CD8-positive, alpha-beta T cell (primary cell): ENCODE measurements at places on chromosomes 5 and 9.

DNA sequence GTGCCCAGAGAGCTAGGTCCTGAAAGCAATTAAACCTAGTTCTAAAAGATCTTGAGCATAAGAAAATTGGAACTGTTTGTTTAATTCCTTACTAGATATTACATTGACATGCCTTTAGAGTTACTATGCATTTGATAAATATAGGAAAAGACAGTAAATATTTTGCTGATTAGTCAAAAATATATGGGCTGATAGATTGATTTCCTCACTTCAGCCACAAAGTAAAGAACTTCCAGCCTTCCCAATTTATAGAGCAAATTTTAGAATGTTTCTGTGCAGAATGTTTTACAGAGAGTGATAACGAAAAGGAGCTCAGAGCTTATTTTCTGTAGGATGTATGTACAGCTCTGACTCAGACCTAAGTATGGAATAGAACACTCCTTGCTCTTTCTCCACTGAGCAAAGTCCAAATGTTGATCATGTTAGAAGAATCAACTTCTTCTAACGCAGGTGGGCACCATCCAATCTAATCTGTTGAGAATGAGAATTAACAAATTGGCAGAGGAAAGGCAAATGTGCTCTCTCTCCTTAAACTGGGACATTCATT is 72.9 kb upstream of the PAM start:
- DNase-seq, result no peak

- DNase-seq, result no peak
Measured at GRCh38 chr5:88887342-88887741, 4.4 kb upstream of the MEF2C start.

DNA sequence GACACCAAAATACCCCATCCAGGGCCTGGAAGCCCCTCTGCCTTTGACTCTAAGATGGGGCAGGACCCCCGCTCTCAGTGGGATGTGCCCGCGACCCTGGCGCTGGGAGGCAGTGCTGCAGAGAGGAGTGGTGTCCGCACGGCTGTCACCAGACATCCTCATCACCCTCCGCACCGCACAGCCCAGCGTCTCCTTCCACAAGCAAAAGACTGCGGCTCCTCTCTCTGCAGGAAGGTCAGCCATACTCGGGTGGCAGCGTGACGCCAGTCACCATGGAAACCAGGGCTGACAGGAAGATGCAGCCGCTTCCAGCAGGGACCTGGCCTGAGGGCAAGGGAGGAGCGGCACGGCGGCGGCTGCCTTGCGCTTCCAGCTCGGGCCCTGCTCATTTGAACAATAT is 17.1 kb upstream of the SLC6A3 start:
- DNase-seq, result no peak

GRCh38 chr9:7186175-7186574 is 428.4 kb downstream of the KDM4C start:
- no peak for DNase-seq

- DNase-seq, result no peak
Measured at GRCh38 chr9:131856105-131856504, 116.2 kb upstream of the RAPGEF1 start.

DNA sequence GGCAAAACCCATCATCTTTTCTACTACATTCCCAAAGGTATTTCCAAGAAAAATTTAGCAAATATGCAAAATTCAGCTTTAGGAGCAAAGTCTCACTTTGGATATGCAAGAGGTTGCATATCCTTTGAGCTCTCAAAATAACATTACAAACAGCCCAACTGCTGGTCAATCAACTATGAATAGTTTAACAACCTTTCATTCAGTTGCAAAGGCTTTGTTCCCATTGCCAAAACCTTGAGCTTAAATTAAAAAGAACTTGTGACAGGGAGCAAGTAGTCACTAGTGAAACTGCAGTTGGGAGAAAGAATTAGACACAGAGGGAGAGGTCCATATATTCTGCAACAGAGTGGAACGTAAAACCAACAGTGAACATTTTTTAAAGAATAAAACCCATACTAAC is 8.8 kb downstream of the ZNF608 start:
- no peak for DNase-seq

DNA sequence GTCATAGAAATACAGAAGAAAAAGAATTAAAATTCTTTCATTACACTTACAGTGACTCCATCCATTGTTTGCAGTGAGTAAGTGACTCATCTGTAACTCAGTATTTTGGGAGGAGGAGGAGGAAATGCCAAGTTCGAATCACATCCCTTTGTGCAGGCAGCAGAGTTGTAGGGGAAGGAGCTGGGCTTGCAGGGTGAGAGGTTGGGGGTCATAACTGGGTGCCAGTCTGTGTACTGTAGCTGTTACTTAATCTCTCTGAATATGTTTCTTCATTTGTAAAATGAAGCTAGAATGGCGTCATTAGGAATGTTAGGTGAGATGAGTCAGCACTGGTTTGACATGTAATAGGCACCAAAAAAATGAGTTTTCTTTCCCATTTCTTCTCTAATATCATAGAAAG is 235.7 kb upstream of the ADAMTSL1 start:
- no peak for DNase-seq

DNA sequence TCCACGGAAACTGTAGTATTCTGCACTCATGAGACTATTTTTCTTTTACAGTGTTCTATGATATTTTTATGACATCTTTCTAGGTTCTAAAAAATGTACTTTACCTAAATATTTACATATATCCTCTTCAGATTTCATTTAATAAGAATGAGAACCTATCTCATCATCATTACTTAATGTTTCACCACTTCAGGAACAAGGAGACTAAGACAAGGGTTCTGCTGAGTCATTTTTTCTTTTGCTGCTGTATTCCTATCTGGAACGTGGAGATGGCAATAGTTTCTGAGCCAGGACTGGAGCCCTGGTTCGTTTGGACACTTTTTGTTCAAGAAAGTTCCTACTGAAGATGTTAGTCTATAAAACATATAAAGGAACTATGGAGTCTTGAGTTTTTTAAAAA is 258.2 kb upstream of the MAP3K1 start:
- DNase-seq, result no peak

GRCh38 chr5:178180141-178180863 is 6.9 kb downstream of the GMCL2 start:
- DNase-seq, result no peak

DNA sequence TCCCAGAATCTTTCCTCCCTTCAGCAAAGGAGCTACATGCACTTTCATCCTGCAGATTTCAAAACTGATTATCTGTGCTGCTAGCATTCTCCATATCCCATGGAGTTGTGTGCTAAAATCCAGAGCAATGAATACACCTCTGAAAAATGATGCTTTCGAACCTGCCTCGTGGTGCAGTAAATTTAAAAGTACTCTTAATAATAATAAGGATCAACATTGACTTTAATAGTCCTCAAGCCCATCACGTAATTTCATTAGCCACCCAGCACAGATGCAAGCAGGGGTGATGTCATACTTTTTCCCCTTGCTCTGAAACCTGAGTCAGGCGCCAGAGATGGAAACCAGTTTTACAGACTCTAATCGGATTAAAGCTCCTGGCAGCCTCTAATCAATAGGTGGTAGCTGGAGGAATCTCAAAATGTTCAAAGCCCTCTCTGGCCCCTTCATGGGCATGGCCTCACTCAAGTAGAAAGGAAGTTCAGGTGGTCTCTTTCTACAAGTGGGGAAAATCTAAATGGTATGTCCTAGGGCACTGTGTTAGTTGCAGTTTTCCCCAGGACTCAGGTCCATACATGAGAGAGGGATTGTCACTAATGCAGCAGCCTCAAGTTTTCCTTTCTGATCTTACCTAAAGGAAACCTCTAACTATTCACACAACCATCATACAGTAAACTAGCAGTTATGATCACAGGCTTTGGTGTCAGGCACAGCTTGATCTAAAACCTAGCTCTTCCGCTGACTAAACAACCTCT is 221.6 kb upstream of the SLC30A5 start:
- no peak for DNase-seq

DNA sequence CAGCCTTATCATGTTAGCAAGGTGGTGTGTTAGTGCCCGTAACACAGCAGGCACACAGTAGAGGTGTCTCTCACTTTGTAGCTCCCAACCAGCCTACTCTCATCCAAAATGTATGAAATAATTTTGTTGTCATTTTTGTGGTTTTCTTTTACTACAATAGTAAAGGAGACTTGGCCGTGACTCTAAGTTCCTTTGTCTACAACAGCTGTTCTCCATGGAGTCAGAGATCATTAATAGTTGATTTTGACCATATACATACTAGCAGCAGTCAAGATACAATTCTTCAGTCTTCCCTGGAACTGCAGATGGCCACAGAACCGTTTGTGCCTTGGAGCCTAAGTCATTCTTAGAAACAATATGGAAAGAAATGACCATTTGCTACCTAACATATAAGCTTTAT is 567.1 kb downstream of the TLR4 start:
- DNase-seq, result no peak

GRCh38 chr9:70802206-70802605 is 319.2 kb downstream of the TRPM3 start:
- DNase-seq, result no peak

- DNase-seq, result no peak
Measured at GRCh38 chr9:31347082-31347617, 1037.3 kb upstream of the ACO1 start.

DNA sequence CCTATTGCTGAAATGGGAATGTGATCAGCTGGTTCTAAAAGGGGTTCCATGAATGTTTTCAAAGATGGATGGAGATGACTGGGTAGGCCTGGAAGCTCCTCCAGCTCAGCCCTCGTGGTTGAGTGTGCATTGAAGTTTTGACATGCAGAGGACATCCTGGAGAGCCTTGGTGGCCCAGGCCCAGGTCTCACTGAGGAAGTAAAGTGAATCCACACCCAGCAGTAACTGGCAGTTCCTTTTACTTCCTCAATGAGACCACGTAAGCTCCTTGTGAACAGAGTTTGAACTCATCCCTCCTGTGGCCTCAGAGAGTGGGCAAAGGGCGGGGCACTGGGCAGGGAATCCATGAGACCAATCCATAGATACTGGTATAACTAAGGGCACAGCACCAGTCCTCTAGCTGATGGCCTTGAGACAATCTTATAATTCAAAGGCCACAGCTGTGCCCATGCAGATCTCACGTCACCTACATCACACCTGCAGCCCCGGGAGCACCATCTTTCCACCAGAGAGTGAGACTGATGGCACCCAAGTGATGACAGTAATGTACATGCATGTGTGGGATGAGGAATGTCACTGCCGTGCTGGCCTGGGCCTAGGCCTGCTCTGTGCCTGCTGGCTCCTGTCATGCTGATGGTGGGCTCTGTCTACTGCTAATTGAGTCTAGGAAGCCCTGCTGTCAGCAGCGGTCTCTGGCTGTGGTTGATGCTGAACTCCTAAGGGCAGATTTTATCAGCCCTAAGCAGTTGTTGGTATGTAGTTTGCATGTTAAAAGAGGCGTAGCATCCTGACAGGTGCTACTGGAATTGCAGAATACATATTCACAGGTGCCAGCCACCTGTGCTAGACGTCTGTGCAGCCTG is 257.8 kb downstream of the FSTL4 start:
- no peak for DNase-seq
